ENCODE measurements at places on chromosomes 6 and 20. TPM values are rescaled to one million over a fixed set of nuclear protein-coding genes. Genes with fewer than 3 reads are reported as not detected.
A peak's percentile ranks its signal among the peaks of the same experiment; 100 is the strongest.

Gene SMIM26
- total RNA-seq: 48.9 TPM

DNA sequence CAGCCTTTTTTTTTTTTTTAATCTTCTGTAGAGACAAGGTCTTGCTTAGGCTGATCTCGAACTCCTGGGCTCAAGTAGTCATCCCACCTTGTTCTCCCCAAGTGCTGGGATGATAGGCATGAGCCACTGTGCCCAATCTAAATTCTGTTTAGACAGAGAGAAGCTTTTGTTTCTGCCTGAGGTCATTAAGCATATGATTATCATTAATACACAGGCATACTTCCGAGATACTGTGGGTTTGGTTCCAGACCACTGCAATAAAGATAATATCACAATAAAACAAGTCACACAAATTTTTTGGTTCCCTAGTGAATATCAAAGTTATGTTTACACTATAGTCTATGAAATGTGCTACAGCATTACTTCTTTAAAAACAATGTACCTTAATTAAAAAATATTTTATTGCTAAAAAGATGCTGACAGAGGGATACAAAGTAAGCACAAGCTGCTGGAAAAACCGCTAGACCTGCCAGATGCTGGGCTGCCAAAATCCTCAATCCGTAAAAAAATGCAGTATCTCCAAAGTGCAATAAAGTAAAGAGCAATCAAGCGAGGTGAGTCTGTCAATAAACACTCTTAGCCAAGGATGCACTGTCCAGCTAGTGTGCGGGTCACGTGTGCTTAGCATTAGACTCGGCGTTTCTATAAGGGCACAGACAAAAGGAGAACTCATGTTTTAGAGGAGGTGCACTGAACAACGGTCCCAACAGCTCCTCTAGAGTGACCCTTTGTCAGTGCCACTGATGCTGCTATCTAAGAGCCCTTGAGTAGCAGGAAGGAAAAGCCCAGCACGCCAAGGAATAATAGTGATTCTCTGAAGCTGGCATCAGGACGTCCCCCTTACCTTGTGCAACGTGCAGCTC is 16.1 kb downstream of the TXNDC5 start:
- DNase-seq: no peak

GRCh38 chr6:21845018-21845417 is 251.5 kb downstream of the SOX4 start:
- no peak for DNase-seq

Gene GSS
- 26.1 TPM for total RNA-seq

GRCh38 chr6:155614606-155615005 is 159.0 kb upstream of the NOX3 start:
- no peak for DNase-seq

DNA sequence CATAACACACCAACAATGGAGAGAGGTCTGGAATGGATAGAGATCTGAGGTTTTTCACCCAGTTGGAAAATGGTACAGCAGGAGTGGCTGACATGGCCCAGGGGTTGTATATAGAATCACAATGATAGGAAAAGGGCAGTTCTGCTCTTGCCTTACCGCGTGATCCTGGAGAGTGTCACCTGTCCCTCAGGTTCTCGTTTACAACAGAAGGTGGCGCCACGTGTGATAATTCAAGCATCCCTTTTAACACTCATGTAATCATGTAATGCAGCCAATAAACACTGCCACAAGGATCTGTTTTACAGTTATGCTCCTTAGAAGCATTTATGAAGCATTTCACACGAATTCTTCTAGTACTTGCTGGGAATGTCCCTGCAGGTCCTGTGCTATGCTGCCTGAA is 12.9 kb upstream of the WFDC2 start:
- DNase-seq: no peak

Gene ATP6V1G2
- 1.9 TPM for total RNA-seq

DNA sequence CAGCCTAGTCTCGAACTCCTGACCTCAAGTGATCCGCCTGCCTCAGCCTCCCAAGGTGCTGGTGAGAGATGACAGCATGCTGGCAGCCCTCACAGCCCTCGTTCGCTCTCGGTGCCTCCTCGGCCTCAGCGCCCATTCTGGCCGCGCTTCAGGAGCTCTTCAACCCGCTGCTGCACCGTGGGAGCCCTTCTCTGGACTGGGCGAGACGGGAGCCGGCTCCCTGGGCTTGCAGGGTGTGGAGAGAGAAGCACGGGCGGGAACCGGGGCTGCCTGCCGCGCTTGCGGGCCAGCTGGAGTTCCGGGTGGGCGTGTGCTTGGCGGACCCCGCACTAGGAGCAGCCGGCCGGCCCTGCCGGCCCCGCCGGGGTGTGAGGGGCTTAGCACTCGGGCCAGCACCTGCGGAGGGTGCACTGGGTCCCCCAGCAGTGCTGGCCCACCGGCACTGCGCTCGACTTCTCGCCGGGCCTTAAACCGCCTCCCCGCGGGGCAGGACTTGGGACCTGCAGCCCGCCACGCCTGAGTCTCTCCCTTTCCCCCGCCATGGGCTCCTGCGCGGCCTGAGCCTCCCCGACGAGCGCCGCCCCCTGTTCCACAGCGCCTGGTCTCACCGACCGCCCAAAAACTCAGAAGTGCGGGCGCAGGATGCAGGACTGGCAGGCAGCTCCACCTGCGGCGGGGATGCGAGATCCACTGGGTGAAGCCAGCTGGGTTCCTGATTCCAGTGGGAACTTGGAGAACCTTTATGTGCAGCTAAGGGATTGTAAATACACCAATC is 31.5 kb upstream of the RANBP9 start:
- no peak for DNase-seq

Gene MEA1
- total RNA-seq: 48.3 TPM

- no peak for DNase-seq
These were observed 14.7 kb downstream of the FKBP1A start for GRCh38 chr20:1377984-1378734.

DNA sequence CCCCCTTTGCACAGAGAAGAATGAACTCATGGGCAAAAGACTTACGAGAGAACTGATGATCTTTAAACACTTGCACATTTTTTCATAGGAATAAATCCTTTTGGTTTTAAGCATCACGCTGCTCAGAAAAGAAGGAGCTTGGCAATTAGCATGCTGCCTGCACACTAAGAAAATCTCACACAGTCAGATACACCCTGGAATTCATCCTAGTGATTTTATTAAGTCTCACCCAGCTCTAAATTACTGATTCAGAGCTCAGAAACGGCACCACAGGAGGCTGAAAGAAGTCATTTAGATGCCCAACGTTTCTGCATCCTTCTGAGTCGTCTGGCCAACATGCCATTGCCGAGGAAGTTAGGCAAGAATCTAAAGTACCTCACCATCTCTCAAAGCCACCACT is 18.0 kb upstream of the NRSN1 start:
- no peak for DNase-seq

Gene PI3
- not detected for total RNA-seq

GRCh38 chr20:53592992-53593465 is 610 bp downstream of the ZNF217 start:
- DNase-seq: peak; percentile 49

Gene PTCHD4
- total RNA-seq: not detected

Gene SLC13A3
- total RNA-seq: 0.47 TPM

Gene EYS
- not detected for total RNA-seq

GRCh38 chr20:41306061-41306727 is 11.3 kb downstream of the ZHX3 start:
- DNase-seq: no peak

DNA sequence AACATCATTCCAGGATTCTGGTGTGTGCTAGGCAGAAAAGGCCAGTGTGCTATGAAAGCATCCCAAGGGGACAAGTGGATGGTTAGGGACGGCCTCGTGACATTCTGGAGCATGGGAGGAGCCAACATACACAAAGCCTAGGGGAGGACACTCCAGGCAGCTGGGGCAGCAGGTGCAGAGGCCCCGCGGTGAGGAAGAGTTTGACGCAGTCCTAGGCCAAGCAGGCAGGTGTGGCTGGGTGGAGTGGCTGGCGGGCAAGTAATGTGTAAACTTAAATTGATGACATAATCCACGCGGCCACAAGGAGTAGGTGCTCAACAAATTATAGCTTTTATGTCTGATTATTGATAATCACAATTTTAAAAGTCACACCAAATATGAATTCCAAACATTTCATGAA is 93.6 kb downstream of the TMEM242 start:
- DNase-seq: no peak

DNA sequence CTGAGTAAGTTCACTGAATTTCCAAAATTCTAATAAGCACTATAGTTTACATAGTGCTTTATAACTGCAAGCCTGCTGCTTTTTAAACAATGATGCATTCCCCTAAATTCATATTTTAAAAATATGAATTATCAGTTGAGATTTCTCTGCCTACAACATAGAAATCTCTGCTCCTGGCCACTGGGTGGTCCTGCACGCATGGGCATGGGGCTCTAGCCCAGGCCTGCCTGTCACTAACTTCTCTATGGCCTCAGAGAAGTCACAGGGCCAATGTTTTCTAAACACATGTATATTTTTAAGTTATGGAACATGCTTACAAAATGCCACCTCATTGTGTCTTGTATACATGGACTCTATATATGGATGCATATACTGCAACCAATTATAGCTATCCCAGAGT is 211.0 kb downstream of the FOXC1 start:
- DNase-seq: no peak

Gene MOCS1
- 0.34 TPM for total RNA-seq

Gene GRM1
- total RNA-seq: not detected

Gene DDX39B
- 484 TPM for total RNA-seq

- no peak for DNase-seq
These were observed 7.9 kb downstream of the EXOC2 start for GRCh38 chr6:684831-685636.

Gene GPR6
- total RNA-seq: not detected

Gene ZSCAN9
- total RNA-seq: 30.3 TPM

GRCh38 chr6:11811644-11812264 is 33.2 kb upstream of the ADTRP start:
- no peak for DNase-seq

DNA sequence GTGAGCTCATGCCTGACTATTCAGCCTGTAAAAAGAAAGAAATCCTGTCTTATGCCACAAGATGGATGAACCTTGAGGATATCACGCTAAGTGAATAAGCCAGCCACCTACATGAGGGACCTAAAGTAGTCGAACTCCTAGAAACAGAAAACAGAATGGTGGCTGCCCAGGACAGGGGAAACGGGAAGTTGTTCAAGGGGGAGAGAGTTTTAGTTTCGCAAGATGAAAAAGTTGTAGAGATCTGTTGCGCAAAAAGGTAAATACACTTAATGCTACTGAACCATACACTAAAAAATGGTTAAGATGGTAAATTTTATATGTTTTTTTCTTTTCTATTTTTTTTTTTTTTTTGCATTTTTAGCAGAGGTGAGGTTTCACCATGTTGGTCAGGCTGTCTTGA is 74.1 kb upstream of the RALY start:
- DNase-seq: no peak

Gene AVP
- total RNA-seq: not detected
